ENCODE measurements at places on chromosomes 2 and 18.

- DNase-seq, result no peak
Observed at GRCh38 chr2:174012347-174013314, 47.5 kb upstream of the SP3 start.

DNA sequence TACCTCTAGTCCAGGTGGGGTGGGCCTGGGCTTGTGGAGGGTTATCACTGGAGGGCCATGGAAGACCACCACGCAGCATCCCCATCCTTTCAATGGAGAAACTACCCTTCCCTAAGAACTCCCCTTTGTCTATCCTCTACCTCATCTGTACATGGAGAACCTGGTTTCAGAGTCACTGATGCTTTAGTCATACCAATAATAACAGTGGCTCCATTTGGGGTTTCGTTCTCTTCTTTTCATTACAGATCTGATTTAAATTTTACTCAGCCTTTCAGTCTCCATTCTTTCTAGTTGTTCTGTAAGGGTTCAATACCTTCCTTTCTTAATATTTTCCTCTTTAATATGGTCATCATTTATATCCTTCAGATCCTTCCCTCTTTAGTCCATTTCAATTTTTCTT is 54.6 kb upstream of the ZFP36L2 start:
- DNase-seq, result no peak

DNA sequence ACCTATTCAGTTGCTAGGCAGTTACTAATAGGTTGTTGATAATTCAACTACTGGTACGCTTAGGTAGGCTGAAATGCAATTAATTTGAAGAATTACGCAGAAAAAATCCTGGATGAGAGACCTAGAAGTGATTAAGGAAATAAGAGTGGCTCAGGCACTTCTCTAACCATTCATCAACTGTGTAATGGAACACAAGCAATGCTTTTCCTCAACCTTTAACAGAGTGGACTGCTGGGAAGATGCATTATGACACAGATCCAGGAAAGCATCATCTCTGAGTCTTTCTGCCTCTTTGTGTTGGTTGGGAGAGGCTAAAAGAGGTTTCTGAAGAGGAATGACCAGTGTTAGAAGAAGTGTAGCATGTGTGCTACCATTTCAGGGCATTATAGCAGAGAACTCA is 992.2 kb downstream of the TSN start:
- no peak for DNase-seq

GRCh38 chr18:10490401-10491165 is 35.2 kb upstream of the NAPG start:
- DNase-seq, result no peak

- DNase-seq, result no peak
Observed at GRCh38 chr2:128427413-128427755, 108.7 kb upstream of the HS6ST1 start.

DNA sequence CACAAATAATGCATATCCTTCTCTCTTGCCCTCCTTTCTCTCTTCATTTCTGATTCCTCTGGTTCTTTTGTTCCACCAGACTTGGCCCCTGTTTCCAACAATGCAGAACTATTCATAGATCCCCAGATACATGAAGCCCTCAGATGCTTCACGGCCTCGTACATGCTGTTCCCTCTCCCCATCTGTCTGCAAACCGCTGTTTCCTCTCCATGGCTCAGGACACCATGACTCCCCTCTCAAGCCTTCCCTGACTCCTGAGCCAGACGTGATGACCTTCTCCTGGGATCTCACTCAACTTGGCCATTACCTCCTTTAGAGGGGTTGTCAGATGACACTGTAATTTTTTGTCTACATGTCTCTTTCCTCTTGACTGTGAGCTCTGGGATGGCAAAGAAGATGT is 15.5 kb downstream of the NEB start:
- no peak for DNase-seq

All from brain microvascular endothelial cell (primary cell).